Calu3 (cell line): ENCODE measurements at places on chromosomes 6 and 20. TPM values are rescaled to one million over a fixed set of nuclear protein-coding genes. Genes with fewer than 3 reads are reported as not detected.

- no peaks in the 10 kb centered on the region for H3K36me3 ChIP-seq
- H3K4me1 ChIP-seq, result peaks cover 20% of the 10 kb centered on the region
- DNase-seq, result no peak
These were observed 78.6 kb downstream of the MDGA1 start for GRCh38 chr6:37618916-37619590.

DNA sequence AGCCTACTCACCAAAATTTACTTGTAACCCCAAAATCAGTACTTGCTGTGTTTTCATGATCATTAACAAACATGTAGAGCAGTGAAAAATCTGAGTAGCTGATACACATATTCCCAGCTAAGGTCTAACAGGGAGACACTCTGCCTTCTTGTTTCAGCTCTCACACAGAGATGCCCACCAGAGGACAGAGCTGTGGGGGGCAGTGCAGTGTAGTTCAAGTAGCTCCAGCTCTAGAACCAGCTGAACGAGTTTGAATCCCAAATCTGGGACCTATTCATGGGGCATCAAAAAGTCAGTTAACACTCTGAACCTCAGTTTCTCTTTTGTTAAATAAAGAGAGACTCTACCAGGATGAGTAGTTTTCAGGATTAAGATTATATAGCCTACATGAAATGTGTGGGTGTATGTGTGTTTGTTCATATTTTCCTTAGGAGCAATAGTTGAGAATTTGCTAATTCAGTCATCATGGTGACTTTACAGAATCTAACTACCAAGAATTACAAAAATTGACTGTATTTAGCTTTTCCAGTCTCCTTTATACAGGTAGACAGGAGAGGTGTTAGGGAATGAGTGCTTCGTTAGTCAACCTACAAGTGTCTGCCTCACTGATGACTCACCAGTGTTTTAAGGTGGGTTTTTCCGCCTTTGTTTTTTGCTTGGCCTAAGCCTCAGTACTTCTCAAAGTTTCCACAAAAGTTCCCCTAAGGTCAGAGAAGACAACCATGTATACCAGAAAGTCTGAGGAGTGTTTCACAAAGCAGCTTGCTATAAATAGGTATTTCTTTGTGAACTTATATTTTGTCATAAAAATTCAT, 164.0 kb upstream of the RUNX2 start:
- no peaks in the 10 kb centered on the region for H3K36me3 ChIP-seq
- no peak overlapping the region for H3K4me3 ChIP-seq
- H3K4me1 ChIP-seq, result no peaks in the 10 kb centered on the region
- H3K27me3 ChIP-seq, result no peaks in the 10 kb centered on the region
- H3K27ac ChIP-seq, result no peak overlapping the region

GRCh38 chr6:29483186-29483585, 4.6 kb downstream of the MAS1L start:
- H3K27ac ChIP-seq, result no peak overlapping the region
- no peaks in the 10 kb centered on the region for H3K36me3 ChIP-seq
- no peak for DNase-seq
- H3K4me1 ChIP-seq, result no peaks in the 10 kb centered on the region
- H3K4me3 ChIP-seq, result no peak overlapping the region

DNA sequence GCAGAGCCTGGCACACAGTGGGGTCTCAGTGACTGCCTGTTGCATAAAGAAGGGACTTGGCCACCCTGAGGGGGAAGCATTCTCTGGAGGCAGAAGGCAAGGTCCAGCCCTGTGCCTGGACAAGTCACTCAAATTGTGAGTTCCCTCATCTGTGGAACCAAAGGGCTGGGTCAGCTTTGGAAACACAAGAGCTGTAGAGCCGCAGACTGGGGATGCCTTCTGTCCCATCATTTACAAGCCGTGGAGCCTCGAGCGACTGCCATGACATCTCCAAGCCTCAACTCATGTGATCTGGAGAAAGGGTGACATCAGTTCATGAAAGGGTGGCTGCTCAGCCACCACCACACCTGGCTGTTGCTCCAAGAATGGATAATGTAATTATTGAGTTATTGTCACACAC, 20.4 kb upstream of the SIRPD start:
- DNase-seq, result no peak
- no peaks in the 10 kb centered on the region for H3K4me1 ChIP-seq
- no peak overlapping the region for H3K4me3 ChIP-seq
- no peaks in the 10 kb centered on the region for H3K27me3 ChIP-seq
- H3K27ac ChIP-seq, result no peak overlapping the region
- H3K36me3 ChIP-seq, result no peaks in the 10 kb centered on the region

DNA sequence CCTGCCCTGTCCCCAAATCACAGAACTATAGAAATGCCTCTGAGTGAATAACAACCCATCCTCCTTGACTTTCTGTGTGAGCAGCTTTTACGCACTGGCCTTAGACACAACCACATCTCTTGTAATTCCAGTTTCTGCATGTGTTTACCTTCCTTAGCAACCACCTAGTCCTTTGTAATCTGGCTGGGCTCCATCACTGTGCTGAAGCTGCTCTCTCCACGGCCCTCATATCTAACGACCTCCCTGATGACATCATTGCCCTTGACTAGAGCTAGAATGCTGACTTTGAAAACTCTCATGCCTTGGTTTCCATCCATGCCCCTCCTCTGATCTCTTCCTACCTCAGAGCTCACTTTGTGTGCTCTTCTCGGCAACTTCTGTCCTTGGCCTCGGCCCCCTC, 30.5 kb upstream of the GLP1R start:
- H3K36me3 ChIP-seq, result no peaks in the 10 kb centered on the region
- no peak overlapping the region for H3K27ac ChIP-seq
- no peaks in the 10 kb centered on the region for H3K4me1 ChIP-seq
- DNase-seq, result no peak
- peaks cover 33% of the 10 kb centered on the region for H3K27me3 ChIP-seq
- H3K4me3 ChIP-seq, result no peak overlapping the region

DNA sequence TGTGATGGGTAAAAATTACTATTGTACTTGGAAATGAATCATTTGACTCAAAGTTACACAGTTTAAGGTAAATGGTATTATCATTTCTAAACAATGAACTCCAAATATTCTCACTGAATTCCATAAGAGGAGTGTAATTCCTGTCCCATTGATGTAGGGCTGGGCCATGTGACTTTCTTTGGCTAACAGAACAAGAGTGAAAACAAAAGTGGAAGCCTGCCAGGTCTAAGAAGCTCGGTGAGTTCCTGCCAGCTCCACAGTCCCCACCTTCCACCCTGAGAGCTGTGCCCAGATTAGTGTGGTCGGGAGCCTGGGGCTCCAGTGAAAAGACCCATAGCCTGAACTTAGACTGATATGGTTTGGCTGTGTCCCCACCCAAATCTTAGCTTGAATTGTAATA, 24.6 kb downstream of the TBXT start:
- no peaks in the 10 kb centered on the region for H3K36me3 ChIP-seq
- H3K27me3 ChIP-seq, result no peaks in the 10 kb centered on the region
- no peak overlapping the region for H3K4me3 ChIP-seq

- DNase-seq, result peak; percentile 14
- H3K27ac ChIP-seq, result peak overlapping the region; percentile 70
- peak overlapping the region; percentile 48 for H3K4me3 ChIP-seq
- H3K4me1 ChIP-seq, result peaks cover 36% of the 10 kb centered on the region
These were observed 90.0 kb downstream of the RPP40 start for GRCh38 chr6:4913705-4914419.

DNA sequence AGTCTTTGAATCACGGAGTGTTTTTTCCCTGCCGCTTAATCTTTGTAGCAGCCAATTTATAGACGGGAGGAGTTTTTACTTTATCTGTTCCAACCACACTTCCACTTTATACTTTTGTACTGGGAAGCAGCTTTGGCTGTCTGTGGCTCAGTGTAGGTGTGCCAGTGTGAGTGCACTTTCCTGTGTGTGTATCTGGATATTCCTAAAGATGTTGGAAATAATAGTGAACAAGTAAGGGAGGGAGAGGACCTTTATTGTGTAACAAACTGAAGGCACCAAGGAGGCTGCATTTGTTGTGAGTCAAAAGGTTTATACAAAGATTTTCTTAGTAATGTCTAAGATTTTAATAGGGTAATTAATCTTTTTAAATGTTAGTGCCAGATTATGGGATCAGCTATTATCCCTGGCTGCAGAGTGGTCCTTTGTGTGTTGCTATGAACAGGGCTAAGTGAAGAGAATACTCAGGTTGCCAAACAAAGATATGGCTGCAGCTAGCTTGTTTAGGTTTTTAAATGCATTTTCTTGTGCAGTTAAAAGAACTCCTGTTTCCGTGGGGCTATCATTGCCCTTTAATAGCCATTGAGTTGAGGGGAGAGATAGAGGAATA, 226.3 kb downstream of the RNF144B start:
- H3K27ac ChIP-seq, result no peak overlapping the region
- H3K4me3 ChIP-seq, result no peak overlapping the region
- H3K4me1 ChIP-seq, result no peaks in the 10 kb centered on the region
- DNase-seq, result no peak
- H3K36me3 ChIP-seq, result no peaks in the 10 kb centered on the region

APMAP gene
- 29.9 and 30.7 TPM in 2 replicates for total RNA-seq

- H3K4me1 ChIP-seq, result peaks cover 90% of the 10 kb centered on the region
- H3K4me3 ChIP-seq, result no peak overlapping the region
- H3K27me3 ChIP-seq, result no peaks in the 10 kb centered on the region
These were observed 31.5 kb upstream of the PAQR8 start for GRCh38 chr6:52330470-52330869.

GRCh38 chr20:20358801-20359200, 9.1 kb upstream of the INSM1 start:
- no peak for DNase-seq
- H3K4me3 ChIP-seq, result no peak overlapping the region
- no peaks in the 10 kb centered on the region for H3K4me1 ChIP-seq
- peaks cover 19% of the 10 kb centered on the region for H3K27me3 ChIP-seq
- no peaks in the 10 kb centered on the region for H3K36me3 ChIP-seq
- no peak overlapping the region for H3K27ac ChIP-seq

- peaks cover 9% of the 10 kb centered on the region for H3K4me1 ChIP-seq
- DNase-seq, result no peak
- H3K36me3 ChIP-seq, result no peaks in the 10 kb centered on the region
- H3K27me3 ChIP-seq, result no peaks in the 10 kb centered on the region
These were observed 125.3 kb upstream of the EXOC2 start for GRCh38 chr6:818196-818595.
